ENCODE measurements at places on chromosomes 7 and 10. TPM values are rescaled to one million over a fixed set of nuclear protein-coding genes. Genes with fewer than 3 reads are reported as not detected.

Gene PLXNA4
- total RNA-seq, result 13.8 TPM

Gene CYP17A1
- 0.79 TPM for total RNA-seq

Gene BHLHA15
- 2.4 TPM for total RNA-seq

Gene ZNF789
- total RNA-seq, result 20.8 TPM

Gene POM121
- 9.8 TPM for total RNA-seq

Gene GRB10
- 42.2 TPM for total RNA-seq

Gene ANKRD1
- 0.17 TPM for total RNA-seq
